GM12891 (cell line): ENCODE measurements at places on chromosomes 2 and 18.

DNA sequence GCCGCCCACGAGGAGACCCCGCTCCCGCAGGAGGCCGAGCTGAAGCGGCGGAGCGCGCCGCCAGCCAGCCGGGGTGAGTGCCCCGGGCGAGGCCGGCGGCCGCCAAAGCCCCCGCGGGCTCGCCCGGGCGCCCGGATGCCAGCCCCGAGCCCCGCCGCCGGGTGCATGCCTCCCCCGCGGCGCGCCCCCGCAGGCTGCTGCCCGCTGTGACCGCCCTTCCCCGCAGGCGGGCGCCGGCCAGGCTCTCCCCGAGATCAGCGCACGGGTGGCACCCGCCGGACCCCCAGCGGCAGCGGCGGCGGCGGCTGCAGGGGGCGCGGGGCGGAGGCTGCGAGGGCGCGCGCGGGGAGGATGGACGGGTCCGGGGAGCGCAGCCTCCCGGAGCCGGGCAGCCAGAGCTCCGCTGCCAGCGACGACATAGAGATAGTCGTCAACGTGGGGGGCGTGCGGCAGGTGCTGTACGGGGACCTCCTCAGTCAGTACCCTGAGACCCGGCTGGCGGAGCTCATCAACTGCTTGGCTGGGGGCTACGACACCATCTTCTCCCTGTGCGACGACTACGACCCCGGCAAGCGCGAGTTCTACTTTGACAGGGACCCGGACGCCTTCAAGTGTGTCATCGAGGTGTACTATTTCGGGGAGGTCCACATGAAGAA is 470 bp downstream of the KCNF1 start:
- no peak for DNase-seq

DNA sequence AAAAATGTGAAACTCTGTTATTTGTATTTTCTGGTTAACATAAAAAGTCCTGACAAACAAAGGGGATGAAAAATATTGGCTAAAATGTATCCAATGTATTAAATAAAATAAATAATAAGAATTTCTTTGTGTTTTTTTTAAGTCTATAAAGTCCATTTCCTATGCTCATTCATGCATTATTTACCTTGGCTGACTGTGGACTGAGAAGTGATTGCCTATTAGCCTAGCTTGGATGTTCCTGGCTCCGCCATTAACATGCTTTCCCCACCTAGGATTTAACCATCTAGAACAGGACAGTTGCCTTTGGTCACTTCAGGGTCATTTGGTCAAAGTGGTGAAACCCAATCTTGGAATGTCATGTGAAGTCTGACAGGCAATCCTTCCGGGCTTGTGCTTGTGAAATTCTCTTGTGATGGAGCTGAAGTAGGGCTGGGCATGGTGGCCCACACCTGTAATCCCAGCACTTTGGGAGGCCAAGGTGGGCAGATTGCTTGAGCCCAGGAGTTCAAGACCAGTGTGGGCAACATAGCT is 60.4 kb upstream of the TANC1 start:
- DNase-seq, result no peak

DNA sequence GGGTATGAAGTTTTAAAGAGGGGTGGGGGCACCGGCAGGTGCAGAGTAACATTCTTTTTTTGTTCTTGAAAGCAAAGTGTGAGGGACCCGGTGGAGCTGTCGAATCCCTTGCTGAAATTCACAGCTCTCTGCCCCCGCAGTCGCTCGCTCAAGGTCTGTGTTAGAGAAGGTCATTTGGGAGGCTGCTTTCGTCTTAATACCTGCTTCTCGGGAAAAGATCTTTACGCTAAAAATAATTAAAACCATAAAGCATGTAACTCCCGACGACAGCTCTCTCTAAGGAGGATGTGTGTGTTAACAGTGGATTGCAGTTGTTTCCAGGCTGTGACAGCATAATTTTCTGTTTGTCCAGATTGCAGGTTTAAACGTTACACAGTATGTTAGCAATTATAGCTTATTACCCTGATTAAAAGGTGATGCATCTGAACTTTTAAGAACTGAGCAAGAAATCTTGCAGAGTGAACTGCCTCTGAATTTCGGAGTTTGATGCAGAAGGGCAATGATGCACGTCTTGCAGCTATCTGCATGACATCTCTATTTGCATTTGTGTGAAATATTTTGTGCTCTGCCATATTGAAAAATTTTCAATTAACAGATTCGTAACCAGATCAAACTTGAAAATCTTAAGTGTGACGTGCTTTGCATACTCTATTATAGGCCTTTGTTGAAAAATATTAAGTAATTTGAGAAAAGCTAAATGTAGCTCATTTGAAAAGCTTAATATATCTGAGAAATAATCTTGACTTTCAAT is 954 bp downstream of the RAPGEF4 start:
- DNase-seq, result no peak

- DNase-seq, result no peak
Observed at GRCh38 chr2:181430406-181431118, 26.6 kb upstream of the ITGA4 start.

GRCh38 chr2:54555318-54555837 is 99.3 kb downstream of the SPTBN1 start:
- DNase-seq, result no peak

- DNase-seq, result no peak
Observed at GRCh38 chr2:48829569-48829968, 74.0 kb upstream of the LHCGR start.

GRCh38 chr18:48806551-48807261 is 144.1 kb downstream of the SMAD7 start:
- no peak for DNase-seq

- no peak for DNase-seq
Observed at GRCh38 chr2:212970132-212970531, 181.3 kb downstream of the IKZF2 start.

DNA sequence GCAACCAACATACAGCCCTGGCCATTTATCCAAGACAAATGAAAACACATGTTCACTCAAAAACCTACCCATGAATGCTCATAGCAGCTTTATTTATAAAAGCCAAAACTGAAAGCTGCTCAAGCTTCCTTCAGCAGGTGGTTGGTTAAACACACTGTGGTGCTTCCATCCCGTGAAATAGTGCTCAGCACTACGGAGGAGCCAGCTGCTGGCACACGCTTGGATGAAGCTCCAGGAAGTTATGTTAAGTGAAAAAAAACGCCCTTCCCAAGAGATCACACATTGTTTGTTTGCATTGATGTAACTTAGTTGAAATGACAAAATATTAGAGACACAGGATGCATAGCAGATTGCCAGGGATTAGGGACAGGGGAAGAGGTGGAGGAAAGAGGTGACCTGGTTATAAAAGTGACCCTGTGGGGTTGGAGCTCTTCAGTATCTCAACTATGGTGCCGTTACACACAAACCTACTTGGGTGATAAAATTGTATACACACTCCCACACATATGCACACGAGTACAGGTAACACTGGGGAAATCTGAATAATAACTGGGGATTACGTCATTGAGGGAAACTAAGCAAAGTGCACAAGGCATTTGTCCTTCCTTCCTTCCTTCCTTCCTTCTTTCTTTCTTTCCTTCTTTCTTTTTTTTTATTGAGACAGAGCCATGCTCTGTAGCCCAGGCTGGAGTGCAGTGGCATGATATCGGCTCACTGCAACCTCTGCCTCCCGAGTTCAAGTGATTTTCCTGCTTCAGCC is 6.2 kb upstream of the ALPG start:
- DNase-seq, result no peak

GRCh38 chr2:132720393-132720792 is 50.4 kb upstream of the LYPD1 start:
- no peak for DNase-seq

GRCh38 chr2:239311132-239312040 is 89.4 kb downstream of the HDAC4 start:
- DNase-seq, result no peak

GRCh38 chr2:201959626-201960025 is 74.0 kb upstream of the FZD7 start:
- no peak for DNase-seq

DNA sequence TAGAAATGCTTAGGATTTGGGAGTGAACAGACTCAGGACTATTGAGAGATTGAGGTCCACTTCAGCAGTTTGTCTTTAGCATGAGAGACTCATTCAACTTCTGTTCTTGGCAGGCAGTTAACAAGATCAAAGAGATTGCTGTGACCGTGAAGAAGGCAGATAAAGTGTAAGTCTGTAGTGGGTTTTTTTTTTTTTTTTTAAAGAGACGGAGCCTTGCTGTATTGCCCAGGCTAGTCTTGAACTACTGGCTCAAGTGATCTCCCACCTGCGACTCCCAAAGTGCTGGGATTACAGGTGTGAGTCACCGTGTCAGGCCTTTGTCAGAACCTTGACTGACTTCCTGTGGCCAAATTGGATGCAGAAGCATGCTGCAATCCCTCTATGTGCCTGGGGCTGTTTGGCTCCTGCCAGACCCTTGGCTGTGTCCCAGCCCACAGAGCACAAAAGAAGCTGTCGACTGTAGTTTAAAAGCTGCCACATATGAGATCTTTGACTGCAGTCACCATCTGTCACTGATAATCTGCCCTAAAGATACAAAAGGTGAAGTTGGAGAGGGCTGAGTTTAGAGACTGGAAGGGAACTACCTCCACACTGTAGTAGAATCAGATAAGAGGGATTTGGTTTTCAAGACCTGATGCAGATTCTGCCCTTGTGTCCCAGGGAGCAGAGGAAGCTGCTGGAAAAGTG is 9.9 kb downstream of the CCT7 start:
- DNase-seq, result no peak

- no peak for DNase-seq
Observed at GRCh38 chr2:78417355-78417754, 608.1 kb upstream of the REG3G start.

GRCh38 chr2:228433721-228434120 is 252.2 kb upstream of the SPHKAP start:
- no peak for DNase-seq

GRCh38 chr18:33837191-33837590 is 259.2 kb downstream of the ASXL3 start:
- no peak for DNase-seq

DNA sequence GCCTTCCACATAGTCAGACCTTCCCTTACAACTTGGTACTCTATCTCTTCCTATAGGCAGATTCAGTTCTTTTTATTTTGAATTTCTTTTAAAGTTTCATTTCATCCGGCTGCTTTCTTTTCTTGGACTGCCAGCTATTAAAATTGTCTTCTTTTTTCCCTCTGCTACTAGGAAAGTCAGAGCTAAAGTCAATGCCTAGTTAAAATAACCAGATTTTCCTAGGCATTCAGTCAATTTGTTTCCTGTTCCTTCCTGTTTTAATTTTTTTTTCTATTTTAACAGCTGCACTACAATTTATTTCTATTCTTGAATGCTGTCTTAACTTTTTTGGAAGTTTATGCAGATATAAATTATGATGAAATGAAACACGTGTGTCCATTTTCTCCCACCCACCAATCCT is 84.8 kb downstream of the EVA1A start:
- no peak for DNase-seq

GRCh38 chr2:218406949-218407618 is 7.4 kb downstream of the CTDSP1 start:
- DNase-seq, result no peak

GRCh38 chr18:14026199-14026598 is 106.0 kb downstream of the ZNF519 start:
- DNase-seq, result no peak

GRCh38 chr18:46402396-46402795 is 254.6 kb downstream of the LOXHD1 start:
- no peak for DNase-seq

DNA sequence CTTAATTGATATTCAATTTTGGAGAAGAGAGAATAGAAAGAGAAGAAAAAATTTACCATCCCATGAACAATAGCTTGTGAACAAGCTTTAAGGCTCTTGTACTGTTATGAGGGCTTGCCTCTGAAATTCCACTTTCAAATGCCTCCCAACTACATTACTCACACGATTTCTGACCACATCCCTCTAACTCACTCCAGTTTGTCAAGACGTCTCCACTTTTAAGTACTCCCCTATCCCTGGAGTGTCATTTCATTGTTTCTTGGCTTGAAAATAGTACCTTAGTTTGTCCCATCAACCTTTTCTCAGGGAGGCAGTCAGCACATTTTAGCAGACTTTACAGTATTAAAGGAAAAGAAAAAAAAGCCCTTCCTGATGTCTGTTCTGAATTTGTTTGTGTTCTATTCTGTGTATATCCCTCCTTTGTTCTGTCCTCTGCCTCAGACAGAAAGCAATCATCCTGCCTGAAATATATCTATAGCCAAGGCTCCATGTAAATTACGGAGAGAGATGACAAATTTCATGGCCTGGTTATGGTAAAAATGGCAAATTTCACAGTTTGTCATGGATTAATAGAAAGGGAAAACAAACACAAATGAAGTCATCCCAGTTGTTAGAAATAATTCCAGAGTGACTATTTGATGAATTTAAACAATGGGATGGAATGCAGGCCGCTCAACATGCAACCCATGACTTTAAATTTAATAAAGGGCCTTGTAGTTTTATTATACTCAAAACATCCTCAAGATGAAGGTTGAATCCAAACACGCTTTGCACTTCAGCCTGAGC is 228.8 kb downstream of the ETAA1 start:
- no peak for DNase-seq

GRCh38 chr2:223460774-223461211 is 141.4 kb downstream of the SCG2 start:
- DNase-seq, result no peak

DNA sequence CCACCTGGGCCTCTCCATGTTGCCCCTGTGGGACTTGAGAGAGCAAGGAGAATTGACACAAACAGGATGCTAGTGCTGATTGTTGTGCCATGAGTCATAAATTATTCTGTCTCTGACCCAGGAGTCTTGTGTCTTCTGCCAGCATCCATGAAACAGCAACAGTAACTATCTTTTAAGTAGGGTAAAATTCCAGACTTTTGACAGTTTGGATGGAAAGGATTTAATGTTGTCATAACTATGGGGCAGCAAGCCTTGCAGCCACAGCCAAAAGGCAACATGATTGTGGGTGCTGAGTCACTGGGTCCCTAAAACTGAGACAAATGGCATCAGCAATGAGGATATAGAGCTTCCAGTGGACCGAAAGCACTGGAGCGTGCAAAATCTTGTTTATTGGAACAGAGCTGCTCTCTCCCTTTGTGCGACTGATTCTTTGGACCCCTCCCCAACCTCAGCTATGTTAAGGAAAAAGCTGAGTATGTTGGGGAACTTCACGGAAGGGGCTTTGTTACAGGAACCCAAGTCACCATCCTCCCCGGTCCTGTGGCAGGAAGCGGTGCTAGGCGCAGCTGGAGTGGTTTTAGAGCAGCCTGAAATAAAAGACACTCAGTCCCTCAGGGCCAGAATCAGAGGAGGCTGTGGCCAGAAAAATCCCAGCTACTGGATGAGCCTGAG is 9.6 kb upstream of the ITPRIPL1 start:
- no peak for DNase-seq

GRCh38 chr2:40169856-40170255 is 282.0 kb downstream of the SLC8A1 start:
- DNase-seq, result no peak

- no peak for DNase-seq
Observed at GRCh38 chr2:112714836-112715631, 5.8 kb upstream of the NT5DC4 start.

GRCh38 chr2:209600341-209601171 is 171.1 kb upstream of the UNC80 start:
- DNase-seq, result no peak
